ENCODE measurements at places on chromosomes 1 and 21. TPM values are rescaled to one million over a fixed set of nuclear protein-coding genes. Genes with fewer than 3 reads are reported as not detected.

DNA sequence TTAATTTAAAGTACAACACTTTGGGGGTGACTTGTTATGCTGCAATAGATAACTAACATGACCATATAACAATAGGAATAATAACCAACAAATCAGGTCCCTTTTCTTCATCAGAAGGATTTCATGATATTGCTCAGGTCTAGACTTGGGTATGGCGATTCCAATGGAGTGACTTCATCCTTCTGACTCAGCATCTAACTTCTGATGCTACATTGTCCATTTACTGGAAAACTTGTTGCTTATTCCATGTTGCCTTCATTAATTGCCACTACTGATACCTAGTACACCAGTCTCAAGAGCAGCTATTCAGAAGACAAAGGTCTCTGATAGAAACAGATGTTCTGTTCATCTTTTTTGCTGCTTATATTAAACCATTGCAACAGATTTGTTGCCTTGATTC is 324.3 kb downstream of the TGFB2 start:
- DNase-seq, result no peak

Gene GSTM1
- 31.9 TPM for total RNA-seq

Gene DVL1
- total RNA-seq, result 45.5 TPM

Gene ADGRL2
- total RNA-seq, result not detected

All from CD4-positive, alpha-beta T cell (primary cell).